ENCODE measurements at places on chromosomes 2 and 18.

DNA sequence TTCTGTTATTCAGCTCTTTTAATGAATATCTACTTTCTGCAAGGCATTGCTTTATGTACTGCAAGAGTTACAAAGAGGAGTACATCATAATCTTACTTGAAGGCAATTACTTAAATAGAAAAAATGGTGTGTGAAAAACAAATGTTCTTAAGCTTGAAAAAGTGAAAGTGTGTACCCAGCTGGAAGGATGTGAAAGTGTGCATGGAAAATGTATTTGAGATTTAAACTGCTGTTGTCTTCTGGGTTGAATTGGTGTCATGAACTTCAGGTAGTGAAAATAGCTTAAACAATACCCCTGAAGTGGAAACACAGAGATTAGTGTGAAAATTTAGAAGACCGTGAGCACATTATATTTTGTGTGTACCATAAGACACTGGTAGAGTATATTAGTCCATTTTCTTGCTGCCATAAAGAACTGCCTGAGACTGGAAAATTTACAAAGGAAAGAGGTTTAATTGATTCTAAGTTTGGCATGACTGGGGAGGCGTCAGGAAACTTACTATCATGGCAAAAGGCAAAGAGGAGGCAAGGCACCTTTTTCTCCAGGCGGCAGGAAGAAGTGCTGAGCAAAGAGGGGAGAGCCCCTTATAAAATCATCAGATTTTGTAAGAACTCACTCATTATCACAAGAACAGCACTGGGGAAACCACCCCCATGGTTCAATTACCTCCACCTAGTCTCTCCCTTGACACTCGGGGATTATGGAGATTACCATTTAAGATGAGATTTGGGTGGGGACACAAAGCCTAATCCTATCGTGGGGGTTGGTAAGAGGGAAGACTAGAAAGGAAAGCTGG, 38.8 kb downstream of the SCN2A start:
- no peak for DNase-seq

- DNase-seq = no peak
These were observed 82.4 kb upstream of the PHLPP1 start for GRCh38 chr18:62632788-62633455.

DNA sequence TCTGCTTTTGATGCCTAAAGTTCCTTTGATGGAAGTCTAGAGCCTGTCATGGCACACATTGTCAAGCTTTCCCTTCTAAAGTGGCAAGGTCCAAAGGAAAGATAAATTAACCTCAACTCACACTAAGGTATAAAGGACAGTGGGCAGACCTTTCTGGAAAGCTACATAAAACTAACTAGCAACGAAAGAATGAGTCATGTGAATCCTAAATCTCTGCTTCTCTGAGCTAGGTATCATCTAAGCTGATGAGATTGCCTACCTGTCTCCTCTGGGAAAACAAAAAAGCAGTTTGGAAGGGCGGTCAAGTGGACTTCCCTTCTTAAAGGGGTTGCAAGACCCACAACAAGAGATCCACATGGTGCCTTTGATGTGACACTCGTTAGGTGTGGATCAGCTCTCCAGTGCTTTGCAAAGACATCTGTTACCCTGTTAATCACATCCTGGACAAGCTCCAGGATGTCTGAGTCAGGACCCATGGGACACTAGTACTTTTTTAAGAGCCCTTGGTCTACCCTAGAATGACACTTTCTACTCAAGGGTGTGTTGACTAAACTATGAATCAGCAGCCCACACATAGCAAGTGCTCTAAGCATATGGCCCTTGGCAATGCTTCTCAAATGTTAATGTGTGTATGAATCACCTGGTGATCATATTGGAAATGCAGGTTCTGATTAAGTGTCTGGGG, 173.5 kb downstream of the ALK start:
- peak; percentile 87 for DNase-seq

DNA sequence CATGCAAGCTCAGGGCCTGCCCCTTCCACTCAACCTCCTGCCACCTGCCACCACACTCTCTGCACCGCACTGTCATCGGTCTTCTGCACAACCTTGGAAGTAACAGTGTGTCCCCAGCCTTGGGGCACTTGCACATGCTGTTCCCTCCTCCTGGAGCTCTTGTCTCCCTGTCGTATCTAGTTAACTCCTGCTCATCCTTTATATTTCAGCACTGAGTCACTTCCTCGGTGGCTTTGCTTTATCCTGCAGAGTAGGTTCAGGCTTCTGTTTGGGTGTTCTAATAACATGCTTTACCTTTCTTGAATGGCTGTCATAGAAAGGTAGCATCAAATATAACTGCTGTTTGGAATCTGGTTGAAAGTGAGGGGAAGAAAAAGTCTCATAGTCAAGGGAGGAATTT, 25.3 kb downstream of the PAX8 start:
- no peak for DNase-seq

GRCh38 chr18:55083461-55083860, 124.2 kb upstream of the CCDC68 start:
- peak; percentile 59 for DNase-seq

- no peak for DNase-seq
These were observed 55.5 kb downstream of the PXDN start for GRCh38 chr2:1688859-1689258.

- DNase-seq = no peak
These were observed 124.7 kb downstream of the HDAC4 start for GRCh38 chr2:239275847-239276831.

- DNase-seq = no peak
These were observed 16.6 kb downstream of the MAP4K4 start for GRCh38 chr2:101714118-101714517.

DNA sequence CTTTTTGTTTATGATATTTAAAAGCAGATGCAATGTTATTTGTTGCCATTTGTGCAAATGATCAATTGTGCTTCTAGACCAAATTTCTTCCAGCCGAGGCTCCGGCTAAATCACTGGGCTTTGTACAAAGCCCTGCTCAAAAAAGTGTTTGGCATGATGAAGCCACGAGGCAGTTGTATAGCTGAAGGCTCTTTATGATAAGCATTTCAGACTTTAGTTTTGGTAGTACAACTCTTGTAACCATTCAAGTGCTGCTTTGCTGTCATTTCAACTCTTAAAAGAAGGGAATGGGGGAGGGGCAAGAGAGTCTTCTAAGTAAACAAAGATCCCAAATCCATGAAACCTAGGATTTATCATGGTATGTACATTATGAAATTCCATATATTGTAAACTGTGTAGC, 3.3 kb upstream of the ZNF532 start:
- no peak for DNase-seq

DNA sequence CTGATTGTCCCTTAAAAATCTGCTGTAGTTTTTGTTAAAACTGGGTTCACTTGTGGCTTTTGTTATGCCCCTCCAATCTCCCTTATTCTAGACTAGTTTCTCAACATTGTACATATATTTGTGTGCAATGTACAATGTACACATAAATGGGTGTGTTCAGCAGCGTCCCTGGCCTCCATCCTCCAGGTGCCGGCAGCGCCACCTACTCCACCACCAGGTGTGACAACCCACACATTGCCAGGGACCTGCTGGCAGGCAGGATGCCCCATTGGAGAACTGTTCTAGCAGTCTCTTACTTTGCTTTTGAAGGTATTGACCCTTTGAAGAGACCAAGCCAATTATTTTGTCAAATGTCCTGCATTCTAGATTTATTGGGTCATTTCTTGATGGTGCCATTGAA, 75.4 kb downstream of the SH3RF3 start:
- no peak for DNase-seq

DNA sequence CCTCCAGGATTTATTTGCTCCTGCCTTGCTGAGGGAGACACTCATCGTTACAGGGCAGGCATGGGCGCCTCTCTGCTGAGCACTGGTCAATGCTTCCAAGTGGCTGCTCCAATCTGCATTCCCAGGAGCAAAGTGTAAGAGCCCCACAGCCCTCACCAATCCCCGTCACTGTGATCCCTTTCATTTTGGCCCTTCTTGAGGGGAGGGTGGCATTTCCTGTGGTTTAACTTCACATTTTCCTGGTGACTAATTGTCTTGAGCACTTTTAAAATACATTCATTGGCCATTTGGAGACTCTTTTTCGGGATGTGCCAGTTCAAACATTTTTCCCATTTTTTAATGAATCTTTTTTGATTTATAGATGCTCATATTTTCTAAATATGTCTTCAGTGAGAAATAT, 33.0 kb downstream of the TPO start:
- DNase-seq = no peak

GRCh38 chr18:9898792-9899549, 13.2 kb downstream of the TXNDC2 start:
- DNase-seq = peak; percentile 39

- DNase-seq = peak; percentile 80
These were observed 4.7 kb upstream of the DNAJB2 start for GRCh38 chr2:219274361-219274921.

GRCh38 chr2:126852361-126852760, 46.3 kb upstream of the TEX51 start:
- DNase-seq = no peak

GRCh38 chr2:122525336-122525735, 769.9 kb downstream of the TSN start:
- DNase-seq = no peak

DNA sequence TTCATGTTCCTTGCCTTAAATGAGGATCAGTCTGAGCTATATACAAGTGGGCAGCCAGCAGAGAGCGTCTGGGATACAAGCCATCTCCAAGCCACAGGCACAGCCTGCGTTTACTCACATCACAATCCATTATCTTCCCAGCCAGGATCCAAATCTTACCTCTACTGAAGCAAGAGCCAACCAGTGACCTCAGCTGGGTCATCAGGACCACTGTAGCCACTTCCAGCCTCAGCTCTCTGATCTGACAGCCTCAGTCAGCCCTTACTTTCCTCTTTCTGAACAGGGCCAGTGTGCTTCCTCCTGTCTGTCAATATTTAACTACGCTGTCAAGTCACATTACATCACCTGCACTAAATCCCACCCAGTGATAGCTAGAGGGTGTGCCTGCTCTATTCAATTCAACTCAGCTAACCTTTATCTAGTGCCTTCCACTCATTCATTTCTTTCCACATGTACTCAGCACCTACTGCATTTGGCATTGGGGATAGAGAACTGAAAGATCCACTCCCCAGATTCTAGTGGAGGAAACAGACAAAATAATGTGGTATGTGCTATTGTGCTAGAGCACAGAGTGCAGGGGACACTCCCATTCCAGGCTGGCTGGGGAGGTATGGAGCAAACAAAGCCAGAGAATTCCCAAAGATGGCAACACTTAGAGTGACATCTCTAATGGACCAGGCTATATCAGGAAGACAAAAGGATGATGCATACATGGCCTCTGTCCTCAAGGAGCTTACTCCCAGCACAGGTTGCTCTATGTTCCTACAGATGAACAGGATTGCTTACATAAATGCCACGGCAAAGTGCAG, 146.5 kb downstream of the NCKAP5 start:
- no peak for DNase-seq

- DNase-seq = no peak
These were observed 18.1 kb downstream of the THAP4 start for GRCh38 chr2:241618829-241619228.

DNA sequence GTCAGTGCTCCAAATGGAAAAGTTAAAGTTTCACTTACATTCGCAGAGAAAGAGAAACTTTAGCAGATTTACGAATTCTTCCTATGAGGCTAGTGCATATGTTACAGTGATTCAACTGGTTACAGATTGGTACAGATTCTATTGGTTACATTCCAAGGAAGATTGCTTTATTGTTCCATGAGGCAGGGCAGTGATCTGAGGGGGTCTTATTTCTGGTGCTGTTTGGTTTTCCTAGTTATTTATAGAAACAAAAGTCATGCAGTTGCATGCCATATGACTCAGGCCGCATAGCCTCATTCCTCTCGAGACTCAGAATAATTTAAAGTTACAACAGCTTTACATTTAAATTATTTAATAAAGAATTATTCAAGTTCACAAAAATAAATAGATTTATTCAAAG, 385.4 kb upstream of the SYT4 start:
- DNase-seq = peak; percentile 91
